ENCODE measurements at places on chromosomes 3 and 15.

GRCh38 chr3:152039887-152040286 lies 166.4 kb downstream of the SUCNR1 start:
- no peak for DNase-seq

DNA sequence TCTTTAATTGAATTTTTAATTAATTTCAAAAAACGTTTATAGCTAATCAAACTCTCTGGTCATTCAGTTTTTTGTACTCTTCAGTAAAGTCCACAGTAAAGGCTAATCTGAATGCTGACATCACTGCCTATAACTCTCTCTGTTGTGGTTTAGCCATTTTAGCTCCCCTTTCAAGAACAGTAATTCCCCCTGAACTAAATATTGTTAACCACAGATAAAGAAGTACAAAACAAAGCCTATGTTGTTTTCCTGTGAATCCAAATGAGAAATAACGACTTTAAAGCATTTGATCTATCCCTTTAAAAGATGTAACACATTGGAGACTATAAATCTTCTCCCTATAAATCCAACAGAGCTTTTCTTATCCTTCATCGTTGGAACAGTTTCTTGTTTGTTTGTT lies 94.2 kb downstream of the ZBTB20 start:
- no peak for DNase-seq

GRCh38 chr3:73383470-73384049 lies 241.2 kb downstream of the PDZRN3 start:
- DNase-seq: no peak

GRCh38 chr3:197151580-197151979 lies 122.0 kb upstream of the MELTF start:
- DNase-seq: no peak

DNA sequence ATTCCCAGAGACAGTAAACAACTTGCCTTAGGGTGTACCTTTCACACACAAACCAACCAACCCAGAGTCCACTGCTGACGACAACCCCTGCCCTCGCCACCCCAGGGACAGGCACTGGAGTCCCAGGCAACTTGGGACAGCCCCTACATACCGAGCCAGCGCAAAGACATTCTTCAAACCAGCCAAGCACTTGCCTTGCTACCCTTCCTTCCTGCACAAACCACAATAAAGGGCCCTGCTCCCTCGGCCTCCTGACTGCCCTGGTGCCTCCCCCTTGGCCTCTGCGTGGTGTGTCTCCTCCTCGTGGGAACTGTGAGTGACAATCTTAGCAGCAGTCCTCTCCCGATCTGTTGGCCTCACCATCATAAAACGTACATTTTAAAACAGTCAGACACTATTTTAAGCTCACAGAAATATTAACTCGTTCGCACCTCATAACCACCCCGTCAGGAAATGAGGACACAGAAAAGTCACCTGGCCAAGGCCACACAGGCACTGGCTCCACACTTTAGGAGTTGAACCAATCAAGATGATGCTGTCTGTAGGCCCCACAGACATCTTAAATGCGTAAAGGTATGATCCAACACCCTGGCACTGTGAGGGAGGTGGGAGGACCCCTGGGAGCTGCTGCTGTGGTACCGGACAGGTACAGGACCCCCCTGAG lies 113.8 kb downstream of the ADCY5 start:
- no peak for DNase-seq

DNA sequence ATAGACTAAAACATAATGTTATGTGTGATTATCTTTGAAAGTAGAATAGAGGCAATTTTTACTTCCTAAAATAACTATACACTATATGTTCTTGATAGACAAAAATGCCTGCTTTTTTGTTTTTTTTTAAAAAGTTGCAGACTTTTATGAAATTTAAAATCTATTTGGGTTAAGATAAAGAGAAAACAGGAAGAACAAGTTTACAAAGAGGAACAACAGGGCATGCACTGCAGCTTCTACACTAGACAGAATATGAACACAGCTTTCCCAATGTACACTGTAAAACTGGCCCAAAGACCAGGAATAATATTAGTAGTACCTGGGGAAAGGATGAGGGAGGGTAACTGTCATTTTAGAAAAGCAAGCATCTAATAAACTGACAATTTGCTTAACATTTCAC lies 53.7 kb downstream of the NR1I2 start:
- no peak for DNase-seq

DNA sequence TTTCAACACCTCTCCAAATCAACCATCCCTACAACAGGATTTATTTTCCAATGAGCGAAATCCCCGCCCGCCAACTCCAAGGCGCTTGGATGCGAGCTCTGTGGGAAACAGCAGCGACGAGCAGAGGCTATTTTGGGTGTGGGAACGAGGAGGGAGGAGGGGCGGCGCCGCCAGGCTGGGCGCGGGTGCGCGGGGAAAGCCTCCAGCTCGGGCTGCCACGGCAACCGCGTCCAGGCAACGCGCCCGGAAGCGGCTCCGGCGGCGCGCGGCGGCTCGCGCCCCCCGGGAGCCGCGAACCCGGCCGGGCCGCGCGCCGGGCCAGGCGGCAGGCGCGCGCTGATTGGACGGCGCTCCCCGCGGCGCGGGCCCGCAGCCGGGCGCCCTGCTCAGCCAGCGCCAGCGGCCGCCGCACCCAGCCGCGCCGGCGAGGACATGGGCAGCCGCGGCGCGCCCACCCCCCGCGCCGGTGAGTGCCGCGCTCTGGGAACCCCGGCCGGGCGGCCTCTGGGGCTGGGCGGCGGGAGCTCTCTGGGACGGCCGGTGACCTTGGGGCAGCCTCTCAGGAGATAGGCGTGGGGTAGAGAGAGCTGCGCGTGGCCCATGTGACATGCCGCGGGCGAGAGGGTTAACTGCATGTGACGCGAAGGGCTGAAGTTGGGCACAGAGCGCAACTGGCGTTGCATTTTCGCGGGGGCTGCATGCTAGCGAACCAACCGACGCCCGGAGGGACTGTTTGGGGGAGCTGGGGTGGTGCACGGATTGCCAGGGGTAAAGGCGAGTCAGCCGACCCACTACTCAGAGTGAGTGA lies at the start of gene FAM81A:
FAM81A (plus strand) TSS at position 370 of the 808 bp plus-strand sequence. CDS start 20,441 bp downstream, outside the sequence.
- DNase-seq: peak; percentile 53

DNA sequence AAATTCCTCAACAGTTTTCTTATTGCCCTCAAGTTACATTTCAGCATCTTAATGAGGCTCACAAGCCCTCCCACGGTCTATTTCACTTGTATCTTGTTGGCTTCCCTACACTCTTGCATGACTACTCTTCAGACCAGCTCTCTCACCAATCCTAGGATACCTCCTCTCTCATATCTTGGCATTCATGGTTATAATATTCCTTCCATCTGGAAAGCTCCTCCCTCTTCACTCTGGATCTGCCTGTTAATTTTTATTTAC lies 8.5 kb upstream of the CCDC80 start:
- DNase-seq: no peak

- DNase-seq: no peak
Measured at GRCh38 chr3:112030901-112031300, 3.6 kb upstream of the TMPRSS7 start.

DNA sequence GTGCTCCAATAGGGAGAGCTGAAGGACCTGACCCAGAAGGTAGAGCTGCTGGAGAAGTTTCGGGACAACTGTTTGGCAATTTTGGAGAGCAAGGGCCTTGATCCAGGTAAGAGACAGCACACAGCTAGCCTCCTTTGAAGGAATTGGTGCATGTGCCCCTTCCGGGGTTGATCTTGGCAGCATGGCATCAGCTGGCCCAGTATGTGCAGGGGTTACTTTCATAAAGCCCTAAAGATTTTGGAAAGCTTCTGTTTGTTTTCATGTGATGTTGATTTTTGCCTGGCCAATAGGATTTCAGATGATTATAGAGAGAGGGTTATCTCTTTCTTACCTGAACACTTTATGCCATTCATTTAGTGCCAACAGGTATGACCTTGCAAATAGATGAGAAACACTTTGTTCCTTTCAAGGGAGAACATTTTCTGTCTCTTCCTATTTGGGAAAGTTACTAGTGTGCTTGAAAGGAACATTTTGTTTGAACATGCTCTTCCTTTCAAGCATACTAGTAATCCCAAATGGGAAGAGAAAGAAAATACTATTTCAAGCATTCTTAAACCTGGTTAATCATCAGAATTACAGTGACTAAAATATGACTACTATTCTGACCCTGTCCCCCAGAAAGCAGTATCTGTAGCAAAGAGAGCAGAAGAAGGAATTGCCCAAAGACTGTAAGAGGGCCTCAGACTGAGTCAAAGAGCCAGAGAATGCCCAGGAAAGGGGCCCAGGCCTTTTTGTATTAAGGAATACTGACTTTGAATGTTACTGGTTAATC lies 7.5 kb downstream of the KNSTRN start:
- DNase-seq: no peak

Measured in activated T-cell treated with anti-CD3 and anti-CD28 coated beads, Interleukin-2, amount 50 U/mL, for 72 hours (primary cell).